Activated naive CD8-positive, alpha-beta T cell treated with anti-CD3 and anti-CD28 coated beads, Interleukin-2, amount 50 U/mL, for 24 hours (primary cell): ENCODE measurements at places on chromosomes 3 and 15.
A peak's percentile ranks its signal among the peaks of the same experiment; 100 is the strongest.

DNA sequence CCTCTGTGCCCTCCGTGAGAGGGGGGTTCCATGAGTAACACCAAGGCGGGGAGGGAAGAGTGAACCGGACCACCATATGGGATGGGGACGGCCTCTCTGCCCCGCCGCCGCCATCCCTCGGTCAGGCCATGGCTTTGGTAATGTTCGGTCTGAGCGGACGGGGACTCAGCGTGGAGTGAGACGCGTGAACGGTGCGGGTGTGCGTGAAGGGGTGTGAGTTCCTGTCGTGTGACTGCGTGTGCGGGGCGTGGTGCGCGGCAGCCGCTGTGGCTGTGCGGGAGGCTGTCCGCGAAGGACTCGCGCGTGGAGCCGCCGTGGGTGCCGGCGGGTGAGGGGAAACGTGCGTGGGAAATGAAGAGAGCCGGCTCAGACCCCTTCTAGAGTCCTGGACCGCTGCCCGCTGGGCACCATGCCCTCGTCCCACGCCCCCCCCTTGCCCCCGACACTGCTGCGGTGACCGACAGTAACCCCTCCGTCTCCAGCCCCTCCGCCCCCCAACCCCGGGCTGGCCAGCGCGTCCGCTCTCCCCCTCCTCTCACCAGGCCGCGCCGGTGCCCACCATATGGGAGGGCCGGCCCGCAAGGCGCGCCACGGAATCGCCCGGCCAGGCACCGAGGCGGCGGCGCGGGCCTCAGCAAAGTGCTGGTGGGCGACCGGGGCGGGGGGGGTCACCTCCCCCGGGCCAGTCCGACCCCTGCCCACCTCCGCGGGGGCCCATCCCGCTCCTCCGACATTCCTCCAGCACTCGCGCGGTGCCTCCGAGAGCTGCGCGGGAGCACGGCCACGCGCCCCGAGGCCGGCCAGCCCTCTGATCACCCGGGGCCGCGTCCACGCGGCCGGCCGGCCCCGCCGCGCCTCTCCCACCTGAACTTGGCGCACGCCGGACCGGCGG lies 589 bp downstream of the KLF15 start:
- DNase-seq, result peak; percentile 7
- H3K4me1 ChIP-seq, result peaks cover 11% of the 10 kb centered on the region
- peaks cover 43% of the 10 kb centered on the region for H3K27me3 ChIP-seq
- no peaks in the 10 kb centered on the region for H3K36me3 ChIP-seq

DNA sequence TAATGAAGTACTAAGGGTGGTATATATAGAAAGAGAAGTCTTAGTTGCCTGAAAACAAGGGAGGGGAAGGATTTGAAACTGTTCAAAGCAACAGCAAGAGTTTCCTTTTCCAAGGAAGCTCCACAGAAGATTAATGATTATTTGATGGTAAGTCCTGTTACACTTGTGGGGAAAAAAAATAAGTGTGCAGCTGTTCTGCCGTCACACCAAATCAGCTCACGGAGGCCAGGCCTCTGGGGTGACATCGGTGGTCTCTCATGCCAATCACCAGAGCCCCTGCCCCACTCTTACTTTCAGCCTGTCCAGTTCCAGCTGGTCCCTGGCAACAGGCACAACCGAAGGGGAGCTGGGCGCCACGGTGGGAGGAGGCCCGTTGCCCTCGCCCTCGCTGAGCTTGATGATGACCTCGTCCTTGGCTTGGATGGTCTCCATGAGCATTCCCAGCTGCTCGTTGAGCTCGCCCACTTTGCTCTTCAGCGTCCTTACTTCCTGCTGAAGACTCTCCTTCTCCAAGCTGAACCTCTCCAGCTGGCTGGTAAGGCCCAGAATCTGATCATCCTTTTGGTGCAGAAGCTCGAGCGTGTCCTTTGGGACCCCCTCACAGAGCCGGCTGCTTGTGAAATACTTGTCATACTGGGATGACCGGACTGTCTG lies 53.5 kb downstream of the TBC1D2B start:
- peaks cover 29% of the 10 kb centered on the region for H3K36me3 ChIP-seq
- no peak overlapping the region for H3K27ac ChIP-seq
- no peaks in the 10 kb centered on the region for H3K27me3 ChIP-seq
- DNase-seq, result no peak
- H3K4me1 ChIP-seq, result peaks cover 7% of the 10 kb centered on the region

- H3K4me3 ChIP-seq, result no peak overlapping the region
- H3K27ac ChIP-seq, result no peak overlapping the region
- H3K4me1 ChIP-seq, result no peaks in the 10 kb centered on the region
- H3K27me3 ChIP-seq, result peaks cover 3% of the 10 kb centered on the region
Observed at GRCh38 chr3:153029350-153029749, 132.7 kb upstream of the RAP2B start.

- no peak overlapping the region for H3K27ac ChIP-seq
- no peaks in the 10 kb centered on the region for H3K4me1 ChIP-seq
- no peak for DNase-seq
- H3K4me3 ChIP-seq, result no peak overlapping the region
- no peaks in the 10 kb centered on the region for H3K27me3 ChIP-seq
Observed at GRCh38 chr3:134352031-134352671, 22.1 kb downstream of the AMOTL2 start.

GRCh38 chr3:184737641-184738505 lies 26.0 kb upstream of the MAGEF1 start:
- no peak overlapping the region for H3K27ac ChIP-seq
- no peaks in the 10 kb centered on the region for H3K36me3 ChIP-seq
- no peak overlapping the region for H3K4me3 ChIP-seq

DNA sequence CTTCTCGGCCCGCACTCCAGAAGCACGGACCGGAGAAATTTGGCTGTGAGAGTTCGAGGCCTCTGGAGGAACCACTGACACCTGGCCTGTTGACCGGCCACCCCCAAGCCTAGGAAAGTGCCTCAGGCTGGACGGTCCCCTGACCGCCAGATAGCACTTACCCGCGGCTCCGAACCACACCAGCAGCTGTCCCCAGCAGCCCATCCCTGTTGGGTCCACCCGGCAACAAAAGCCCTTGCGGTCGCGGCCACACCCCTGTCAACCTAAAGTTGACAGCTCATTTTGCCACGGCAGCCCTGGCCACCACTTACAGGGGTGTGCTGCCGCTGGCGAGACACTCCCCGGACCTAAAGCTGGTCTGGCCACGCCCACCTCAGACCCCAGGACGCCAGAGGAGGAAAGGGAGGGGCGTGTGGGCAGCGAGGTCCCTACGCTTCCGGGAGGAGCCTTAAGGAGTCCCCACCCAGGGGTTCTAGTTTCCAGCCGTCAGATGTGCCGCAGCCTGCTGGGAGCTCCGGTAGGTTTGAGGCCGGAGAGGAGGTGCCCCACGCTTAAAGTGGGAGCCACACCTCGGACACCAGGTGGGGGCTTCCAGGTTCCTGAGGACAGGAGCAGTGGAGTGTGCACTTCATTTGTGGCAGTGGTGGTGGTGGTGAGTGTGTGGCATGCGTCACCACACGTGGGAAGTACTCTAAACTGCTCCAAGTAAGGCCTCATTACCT lies at the start of gene LTK:
LTK (minus strand) TSS at position 322 of the 722 bp plus-strand sequence; CDS start at position 204, 118 bp downstream.
- H3K36me3 ChIP-seq, result peaks cover 7% of the 10 kb centered on the region
- H3K4me1 ChIP-seq, result peaks cover 24% of the 10 kb centered on the region
- H3K27ac ChIP-seq, result no peak within 1 kb of the TSS
- DNase-seq, result no peak
- H3K27me3 ChIP-seq, result peaks cover 28% of the 10 kb centered on the region

DNA sequence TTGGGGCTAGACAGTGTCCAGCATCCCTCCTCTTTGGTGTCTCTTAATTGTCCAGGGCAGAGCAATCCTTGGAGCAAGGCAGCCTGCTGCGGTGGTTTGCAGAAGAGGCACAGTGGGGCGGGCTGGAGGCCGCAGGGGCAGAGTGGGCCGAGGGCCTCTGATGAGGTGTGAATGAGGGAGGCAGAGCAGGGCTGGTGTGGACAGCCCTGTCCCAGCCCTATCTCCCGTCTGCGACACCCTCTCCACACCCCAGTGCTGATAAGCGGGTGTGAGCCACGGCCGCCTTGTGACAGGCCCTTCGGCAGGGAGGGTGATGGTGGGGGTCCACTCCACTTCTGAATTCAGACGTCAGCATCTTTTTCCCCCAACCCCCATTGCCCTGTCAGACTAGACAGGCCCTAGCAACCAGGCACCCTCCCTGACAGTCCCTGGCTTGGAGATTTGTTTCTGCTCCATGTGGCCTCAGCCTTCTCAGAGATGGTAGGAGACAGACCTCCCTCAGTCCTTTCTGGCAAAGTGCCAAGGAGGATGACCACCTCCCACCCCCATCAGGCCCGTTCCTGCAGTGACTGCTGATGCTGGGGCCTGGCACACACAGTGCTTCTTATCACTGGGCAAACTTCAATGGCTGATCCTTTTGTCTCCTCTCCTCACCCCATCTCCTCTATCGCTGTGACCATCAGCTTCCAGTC lies 37.3 kb downstream of the EXOG start:
- no peaks in the 10 kb centered on the region for H3K27me3 ChIP-seq
- H3K27ac ChIP-seq, result no peak overlapping the region
- H3K4me1 ChIP-seq, result peaks cover 5% of the 10 kb centered on the region
- H3K4me3 ChIP-seq, result no peak overlapping the region
